Astrocyte of the hippocampus (primary cell): ENCODE measurements at places on chromosomes 2 and 18.

- DNase-seq = peak; percentile 49
These were observed 263.2 kb downstream of the CYP26B1 start for GRCh38 chr2:71884303-71885042.

- no peak for DNase-seq
These were observed 107.3 kb upstream of the RASGRP3 start for GRCh38 chr2:33369191-33369590.

DNA sequence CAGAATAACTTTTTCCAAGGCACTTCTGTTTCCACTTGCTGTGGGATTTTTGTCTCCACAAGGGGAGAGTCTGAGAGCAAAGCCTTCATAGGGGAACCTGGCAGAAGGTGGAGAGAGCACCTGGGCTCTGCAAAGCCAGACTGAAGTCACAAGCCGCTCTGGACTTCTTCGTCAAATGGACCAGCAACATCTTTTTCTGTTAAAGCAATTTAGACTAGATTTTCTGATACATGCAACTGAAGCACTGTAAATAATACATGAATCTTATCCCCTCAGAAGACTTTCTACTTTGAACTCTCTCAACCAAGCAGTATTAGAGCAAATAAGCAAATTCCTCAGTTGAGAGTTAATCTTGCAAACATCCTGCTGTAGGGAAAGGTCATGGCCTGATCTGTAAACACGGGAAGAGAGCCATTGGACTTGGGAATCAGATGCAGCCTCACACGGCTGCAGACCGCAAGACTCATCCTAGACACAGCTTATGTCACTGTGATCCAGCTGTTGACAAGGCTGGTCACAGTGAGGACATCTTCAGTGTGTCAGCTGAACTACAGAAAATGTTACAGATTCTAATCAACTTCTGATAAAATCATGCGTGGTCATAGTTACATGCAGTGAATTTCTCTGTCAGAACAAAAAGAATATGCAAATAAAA lies 3.2 kb downstream of the SH3YL1 start:
- no peak for DNase-seq

GRCh38 chr18:2102022-2102421 lies 469.3 kb downstream of the METTL4 start:
- DNase-seq = no peak

DNA sequence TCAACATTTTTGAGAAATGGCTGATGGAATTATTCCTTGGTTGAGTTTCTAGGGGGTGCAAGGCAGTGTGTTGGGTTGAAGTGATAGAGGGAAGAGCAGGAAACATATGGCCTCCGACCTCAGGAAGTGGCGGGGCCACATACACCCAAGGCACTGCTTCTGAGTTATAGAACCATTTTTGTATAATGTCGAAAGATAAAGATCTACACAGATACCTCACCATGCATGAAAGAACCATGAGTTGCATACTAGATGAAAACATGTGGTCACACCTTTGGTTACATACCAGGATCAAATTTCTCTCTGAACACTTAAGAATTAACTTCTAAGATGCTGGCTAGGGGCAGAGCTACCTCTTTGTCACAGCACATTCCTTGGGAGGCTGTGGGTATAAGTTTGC lies 23.2 kb downstream of the LAMA3 start:
- DNase-seq = no peak

DNA sequence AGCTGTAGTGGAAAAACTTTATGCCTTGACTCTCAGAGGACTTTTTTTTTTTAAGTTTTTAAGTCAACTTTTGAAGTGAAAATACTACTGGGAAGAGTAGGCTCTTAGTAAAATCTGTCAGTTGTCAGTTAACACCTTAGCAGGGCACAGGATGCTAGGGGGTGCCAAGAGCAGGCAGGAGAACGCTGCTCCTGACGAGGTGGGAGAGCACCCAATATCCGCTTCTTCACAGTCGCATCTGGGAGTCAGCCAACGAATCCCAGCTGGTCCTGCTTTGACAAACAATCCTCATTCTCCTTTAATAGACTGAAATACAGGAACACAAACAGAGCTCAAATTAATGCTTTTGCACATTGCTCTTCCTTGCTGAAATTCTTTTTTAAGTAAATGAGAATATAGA lies 709.5 kb upstream of the ACVR2A start:
- DNase-seq = no peak

DNA sequence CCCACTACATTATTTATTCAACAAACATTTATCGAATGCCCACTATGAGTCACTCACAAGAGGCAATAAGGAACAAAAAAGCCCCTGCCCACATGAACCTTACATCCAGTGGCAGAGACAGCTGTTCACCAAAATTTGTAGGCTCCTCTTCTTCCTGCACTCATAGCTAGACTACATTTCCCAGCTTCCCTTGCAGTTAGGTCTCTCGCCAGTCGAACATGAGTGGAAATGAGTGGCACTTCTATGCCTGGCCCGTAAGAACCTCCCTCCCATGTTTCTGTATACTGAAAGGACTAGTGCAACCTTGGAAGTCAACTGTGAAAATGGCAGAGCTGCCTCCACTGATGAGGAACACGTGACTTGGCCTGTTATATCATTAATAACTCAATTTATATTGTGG lies 19.4 kb upstream of the NCOA1 start:
- no peak for DNase-seq

DNA sequence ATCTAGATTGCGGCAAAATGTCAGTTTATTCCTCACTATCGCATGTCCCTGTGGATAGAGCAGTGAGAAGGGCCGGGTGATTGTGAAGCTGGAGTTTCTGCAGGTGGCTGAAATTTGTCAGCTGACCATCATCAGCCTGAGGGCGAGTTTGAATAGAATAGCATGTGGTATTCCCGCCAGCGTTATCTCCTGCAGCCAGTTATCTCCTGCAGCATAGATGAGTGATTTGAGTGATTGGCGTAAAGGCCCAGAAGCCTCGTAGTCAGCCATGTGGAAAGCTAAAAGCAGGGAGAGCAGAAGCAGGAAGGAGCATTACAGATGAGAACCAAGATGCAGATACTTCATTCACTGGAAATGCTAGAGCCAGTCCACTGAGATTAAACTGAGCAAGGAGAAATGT lies 65.5 kb downstream of the CABLES1 start:
- DNase-seq = no peak

DNA sequence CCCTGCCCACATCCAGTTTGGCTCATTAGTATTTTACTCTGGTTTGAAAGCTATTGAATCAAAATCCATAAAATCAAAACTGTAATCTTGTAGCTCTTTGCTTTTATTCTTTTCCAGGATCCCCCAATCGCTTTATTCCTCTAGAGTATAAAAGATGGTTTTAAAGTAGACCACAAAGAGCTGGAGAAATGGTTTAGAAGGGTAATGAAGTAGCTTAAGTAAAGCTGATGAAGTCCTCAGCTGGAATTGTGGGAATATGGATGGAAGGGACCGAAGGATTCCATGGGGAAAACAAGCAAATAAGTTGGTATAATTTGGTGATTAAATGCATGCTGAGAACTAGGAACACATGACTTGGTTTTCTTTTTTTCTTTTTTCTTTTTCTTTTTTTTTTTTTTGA lies 12.3 kb downstream of the ARHGAP28 start:
- DNase-seq = no peak

- no peak for DNase-seq
These were observed 64.2 kb upstream of the CDCA7 start for GRCh38 chr2:173290518-173290917.

DNA sequence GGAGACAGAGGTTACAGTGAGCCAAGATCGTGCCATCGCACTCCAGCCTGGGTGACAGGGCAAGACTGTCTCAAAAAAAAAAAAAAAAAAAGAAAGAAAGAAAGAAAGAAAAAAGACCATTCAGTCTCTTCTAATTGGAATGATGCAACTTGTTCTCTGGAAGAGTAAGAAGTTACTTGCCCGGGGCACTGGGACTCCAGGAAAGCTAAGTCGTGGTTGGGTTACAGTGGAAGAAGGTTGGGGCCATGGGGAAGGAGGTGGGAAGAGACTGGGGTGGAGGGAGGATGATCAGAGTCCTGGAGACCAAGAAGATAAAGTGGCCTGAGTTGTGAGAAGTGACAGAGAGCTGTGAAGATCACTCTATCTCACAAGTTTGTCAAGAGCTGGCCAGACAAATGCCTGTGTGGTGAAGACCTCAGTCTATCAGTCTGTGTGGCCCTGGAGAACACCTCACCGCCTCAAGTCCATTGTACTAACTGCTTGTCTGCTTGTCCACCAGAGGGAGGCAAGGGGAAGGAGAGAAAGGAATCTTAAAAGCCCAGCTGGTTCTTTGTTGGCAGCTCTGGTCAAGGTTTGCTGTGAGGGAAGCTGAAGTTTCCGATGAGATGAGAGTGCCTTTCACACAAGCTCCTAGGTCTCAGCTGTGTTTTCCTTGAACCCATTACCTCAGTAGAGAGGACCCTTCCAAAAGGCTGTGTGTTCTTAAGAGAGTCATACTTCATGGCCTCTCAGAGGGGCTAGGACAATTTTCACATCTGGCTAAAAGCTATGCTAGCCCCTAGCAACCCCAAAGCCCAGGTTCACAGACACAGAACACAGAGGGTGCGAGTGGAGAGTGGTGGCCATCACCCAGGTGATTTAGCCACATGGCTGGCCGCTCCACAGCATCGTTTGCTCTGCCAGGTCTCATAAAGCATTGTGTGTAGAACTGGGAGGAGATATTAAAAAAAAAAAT lies 72.0 kb upstream of the TMEM178A start:
- peak; percentile 89 for DNase-seq

GRCh38 chr2:233361297-233361696 lies 7.0 kb downstream of the DGKD start:
- DNase-seq = no peak

DNA sequence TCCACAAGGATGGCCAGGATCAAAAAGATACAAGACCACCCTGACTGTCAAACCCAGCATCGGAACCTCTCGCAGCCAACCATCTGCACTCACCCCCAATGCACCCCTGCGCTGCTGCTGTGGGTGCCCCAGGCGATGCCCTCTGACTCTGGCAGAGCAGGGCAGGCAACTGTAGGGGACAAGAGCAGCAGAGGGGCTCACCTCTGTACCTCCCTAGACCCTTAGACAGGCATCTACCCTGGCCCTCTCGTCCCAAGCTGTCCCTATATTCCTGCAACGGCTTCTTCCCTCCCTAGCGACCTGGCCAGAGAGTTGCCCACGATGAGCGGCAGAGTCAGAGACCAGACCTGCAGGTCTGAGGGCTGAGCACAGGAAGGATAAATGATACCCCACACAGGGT lies 128.2 kb downstream of the HDAC4 start:
- DNase-seq = no peak

GRCh38 chr18:13823707-13824395 lies at the start of gene MC5R:
MC5R (plus strand) TSS chr18:13824149; CDS start chr18:13825766, 1,617 bp downstream.
- peak; percentile 80 for DNase-seq

- DNase-seq = no peak
These were observed 359.3 kb downstream of the RIT2 start for GRCh38 chr18:42756214-42756613.

DNA sequence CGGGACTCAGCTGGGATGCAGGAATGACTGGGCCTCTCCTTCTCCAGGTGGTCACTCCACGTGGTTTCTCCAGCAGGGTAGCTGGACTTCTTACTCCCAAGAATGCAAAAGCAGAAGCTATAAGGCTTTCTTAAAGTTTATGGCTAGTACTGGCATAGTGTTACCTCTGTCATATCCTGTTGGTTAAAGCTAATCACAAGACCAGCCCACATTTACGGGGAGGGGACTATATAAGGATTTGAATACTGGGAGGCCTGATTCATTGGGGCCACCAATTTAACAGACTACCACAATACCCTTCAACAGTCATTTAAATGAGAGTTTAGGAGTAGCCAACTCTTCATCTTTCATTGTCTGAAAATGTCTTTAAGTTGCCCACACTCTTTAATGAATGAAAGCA lies 94.4 kb upstream of the TSPYL6 start:
- no peak for DNase-seq

GRCh38 chr2:223591596-223591995 lies 10.6 kb downstream of the SCG2 start:
- DNase-seq = no peak

GRCh38 chr18:9231852-9232486 lies 95.4 kb downstream of the ANKRD12 start:
- DNase-seq = no peak

GRCh38 chr18:33116376-33116775 lies 324.1 kb downstream of the CCDC178 start:
- peak; percentile 14 for DNase-seq

- DNase-seq = peak; percentile 70
These were observed 60.1 kb upstream of the ARL4C start for GRCh38 chr2:234556848-234557573.

GRCh38 chr18:2338601-2339000 lies 232.7 kb downstream of the METTL4 start:
- DNase-seq = no peak

GRCh38 chr2:234958746-234959395 lies 7.1 kb downstream of the SH3BP4 start:
- peak; percentile 11 for DNase-seq

DNA sequence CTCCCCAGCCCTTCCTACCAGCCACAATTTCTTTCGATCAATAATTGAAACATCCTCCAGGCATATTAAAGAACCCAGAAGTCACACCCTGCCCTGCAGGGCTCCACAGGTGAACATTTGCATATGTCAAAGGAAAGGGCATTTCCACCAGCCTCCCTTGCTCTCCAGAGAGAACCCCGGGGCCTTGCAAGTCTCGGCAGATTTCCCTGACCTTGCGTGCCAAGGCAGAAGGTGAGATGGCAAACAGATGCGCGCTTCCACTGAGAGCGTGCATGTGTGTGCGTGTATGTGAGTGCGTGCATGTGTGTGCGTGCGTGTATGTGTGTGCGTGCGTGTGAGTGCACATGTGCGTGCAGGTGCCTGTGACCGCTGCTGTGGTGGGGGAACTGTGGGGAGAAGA lies 120.3 kb downstream of the INO80D start:
- no peak for DNase-seq

DNA sequence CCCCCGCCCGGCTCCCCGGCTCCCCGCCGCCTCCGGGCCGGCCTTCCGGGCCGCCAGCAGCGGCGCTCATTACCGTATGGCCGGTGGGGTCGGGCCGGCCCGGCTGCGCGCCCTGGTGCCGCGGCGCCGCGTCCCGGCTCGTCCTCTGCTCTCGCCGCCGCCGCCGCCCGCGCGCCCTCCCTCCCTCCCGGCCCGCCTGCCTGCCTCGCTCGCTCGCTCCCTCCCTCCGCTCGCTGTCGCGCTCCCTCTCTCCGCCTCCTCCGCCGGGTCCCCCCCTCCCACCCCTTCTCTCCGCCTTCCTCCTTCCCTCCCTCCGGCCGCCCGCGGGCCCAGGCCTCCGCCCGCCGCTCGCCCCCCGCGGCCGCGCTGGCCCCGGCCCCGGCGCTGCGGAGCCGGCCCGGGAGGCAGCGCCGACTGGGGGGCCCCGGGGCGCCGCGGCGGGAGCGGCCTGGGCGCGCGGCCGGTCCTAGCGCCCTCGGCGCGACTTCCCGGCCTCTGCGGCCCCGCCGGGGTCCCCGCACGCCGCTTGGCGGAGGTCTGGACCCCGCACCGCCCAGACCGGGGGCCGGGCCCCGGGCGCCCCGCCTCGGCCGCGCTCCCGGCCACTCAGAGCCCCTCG lies at the start of gene DNMT3A:
DNMT3A (minus strand) TSS at position 173 of the 619 bp plus-strand sequence. CDS start 27,941 bp downstream, outside the sequence.
- peak; percentile 92 for DNase-seq

GRCh38 chr2:172461591-172462372 lies 34.4 kb downstream of the ITGA6 start:
- DNase-seq = peak; percentile 74

- DNase-seq = no peak
These were observed 8.5 kb upstream of the UNC80 start for GRCh38 chr2:209763106-209763505.
